ENCODE measurements at places on chromosomes 11 and 22.

DNA sequence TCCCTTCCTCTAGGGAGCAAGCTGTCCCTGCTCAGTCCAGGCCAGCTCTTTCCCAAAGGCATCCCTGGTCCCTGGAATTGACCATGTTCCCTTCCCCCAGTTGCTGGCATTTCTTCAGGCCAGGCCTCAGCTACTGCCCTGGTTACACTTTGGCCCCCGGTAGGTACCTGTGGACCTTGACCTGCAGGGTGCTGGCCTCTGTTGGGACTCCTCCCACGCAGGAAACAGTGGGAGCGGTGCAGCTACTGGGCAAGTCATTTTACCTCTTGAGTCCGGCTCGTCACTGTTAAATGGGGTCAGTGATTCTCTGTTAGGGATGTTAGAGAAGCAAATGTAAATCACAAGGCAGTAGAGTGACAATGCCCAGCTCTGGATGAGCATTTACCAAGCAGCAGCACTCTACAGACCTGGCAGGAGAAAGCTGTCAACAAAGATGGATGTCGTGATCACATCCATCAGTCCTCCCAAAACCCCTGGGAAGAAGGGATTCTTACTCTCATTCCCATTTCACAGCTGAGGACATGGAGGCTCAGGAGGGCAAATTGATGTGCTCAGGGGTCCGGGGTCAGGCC is 16.9 kb downstream of the MYO7A start:
- DNase-seq, result no peak

DNA sequence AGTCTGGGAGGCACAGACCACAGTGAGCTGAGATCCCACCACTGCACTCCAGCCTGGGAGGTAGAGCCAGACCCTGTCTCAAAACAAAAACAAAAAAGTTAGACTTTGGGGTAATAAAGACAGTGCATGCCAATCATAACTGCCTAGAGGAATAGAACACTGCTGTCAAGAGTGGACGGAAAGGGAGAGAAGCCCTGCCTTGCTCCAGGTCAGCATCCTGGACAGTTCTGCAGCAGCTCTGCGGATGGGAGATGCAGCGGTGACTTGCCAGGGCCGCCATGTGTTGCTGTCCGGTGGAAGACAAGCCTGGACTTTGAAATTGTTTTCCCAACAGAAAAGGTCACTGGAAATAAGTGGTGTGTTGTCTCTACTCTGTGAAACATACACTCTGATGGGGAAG is 618.2 kb downstream of the TBC1D22A start:
- DNase-seq, result no peak

DNA sequence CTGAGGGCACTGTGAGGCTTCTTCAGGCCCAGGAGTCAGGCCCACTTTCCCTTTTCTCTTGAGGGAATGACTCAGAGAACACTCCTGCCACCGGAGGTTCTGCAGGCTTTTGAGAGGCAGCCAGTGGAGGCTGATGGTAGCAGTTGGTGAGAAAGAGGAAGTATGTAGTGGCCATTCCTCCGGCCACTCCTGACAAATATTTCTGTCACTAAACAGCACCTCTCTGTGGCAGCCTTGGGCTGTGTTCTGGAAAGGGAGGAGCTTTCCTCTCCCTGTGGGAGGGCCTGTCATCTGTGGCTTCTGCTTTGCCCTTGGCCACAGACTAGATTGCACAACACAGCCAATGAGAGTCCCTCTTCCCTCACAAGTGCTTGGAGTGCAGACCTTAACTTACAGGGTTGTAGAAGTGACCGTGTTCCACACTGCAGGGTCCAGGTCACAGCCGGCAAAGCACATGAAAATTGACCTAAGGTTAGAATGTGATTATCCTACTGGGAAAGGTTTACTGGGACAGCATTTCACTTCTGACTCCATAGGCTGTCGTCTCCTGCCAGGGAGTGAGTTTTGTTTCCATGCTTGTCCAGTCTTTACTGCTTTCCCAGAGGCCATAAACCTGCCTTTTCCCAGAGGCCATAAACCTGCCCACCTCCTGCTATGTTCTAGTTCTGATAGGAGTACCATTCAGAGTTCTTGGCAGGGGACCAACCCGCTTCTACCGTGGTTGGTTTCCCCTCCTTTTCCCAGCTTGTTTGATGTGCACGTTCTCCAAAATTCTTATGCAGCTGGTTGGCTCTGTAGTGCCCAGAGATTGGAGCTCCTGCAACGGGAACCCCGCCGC is 33.3 kb downstream of the MARK2 start:
- DNase-seq, result peak; percentile 9

- DNase-seq, result no peak
These were observed 131.8 kb downstream of the UVRAG start for GRCh38 chr11:75946531-75947530.

GRCh38 chr11:82906236-82906635 is 4.7 kb downstream of the DDIAS start:
- DNase-seq, result no peak

GRCh38 chr11:117299351-117300282 is 8.5 kb downstream of the BACE1-AS start:
- DNase-seq, result no peak

GRCh38 chr22:28032861-28033260 is 113.8 kb upstream of the PITPNB start:
- no peak for DNase-seq

- no peak for DNase-seq
These were observed 11.3 kb downstream of the TMEM216 start for GRCh38 chr11:61403658-61404057.

GRCh38 chr11:61610905-61611304 is 30.0 kb upstream of the SYT7 start:
- DNase-seq, result no peak

DNA sequence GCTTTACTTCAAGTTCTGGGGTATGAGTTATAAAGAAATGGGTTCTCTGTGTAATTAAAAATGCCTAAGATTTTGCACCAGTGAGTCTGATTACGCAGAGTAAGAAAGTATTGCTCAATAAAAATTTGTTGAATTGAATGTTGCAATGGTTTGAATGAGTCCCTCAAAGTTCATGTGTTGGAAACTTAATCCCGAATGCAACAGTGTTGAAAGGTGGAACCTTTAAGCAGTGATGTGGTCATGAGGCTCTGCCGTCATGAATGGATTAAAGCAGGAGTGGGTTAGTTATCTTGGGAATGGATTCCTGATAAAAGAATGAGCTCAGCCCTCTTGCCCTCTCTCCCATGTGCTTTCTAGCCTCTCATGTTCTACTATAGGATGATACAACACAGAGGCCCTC is 52.6 kb upstream of the SESN3 start:
- DNase-seq, result no peak

DNA sequence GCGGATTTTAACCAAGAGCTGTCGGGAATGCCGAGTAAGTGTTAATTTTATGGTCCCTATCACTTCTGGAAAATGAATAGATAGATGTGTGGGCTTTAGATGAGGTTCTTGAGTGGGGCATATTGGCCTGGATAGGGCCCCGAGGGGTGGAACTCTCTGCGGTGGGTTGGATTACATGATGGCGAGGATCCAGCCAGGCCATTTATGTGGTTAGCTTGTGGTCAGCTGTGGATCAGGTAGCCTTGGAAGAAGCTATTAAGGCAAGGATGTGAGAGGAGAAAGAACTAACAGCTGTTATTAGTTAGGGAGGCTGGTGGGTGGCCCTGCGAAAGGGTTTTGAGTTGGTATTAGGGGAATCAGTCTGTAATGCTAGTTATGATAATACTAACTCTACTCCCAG is 268.4 kb downstream of the NELL1 start:
- DNase-seq, result no peak

DNA sequence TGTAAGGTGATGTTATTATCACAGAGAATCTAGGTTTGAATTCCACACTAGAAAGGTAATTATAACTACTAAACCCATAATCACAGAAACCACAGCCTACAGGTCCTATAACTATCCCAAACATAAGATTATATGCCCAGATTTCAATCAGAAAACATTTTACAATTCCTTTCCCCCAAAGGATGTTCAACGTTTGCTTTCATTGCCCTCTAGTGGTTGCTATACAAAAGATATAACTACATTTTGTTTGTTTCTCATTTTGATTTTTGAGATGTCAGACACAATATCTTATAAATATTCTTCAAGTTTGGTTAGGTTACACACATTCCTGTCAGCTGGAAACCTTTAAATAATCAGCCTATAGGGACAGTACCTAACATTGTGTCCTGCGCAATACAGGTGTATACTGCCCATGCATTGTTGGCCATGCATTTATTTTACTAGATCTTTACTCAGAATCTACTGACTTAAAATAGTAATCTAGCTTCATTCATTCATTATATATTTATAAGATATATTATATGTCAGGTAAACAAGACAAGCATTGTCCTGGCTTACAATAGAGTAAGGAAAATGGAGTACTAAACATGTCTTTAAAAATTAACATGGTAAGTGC is 530.5 kb upstream of the CCDC90B start:
- DNase-seq, result no peak

DNA sequence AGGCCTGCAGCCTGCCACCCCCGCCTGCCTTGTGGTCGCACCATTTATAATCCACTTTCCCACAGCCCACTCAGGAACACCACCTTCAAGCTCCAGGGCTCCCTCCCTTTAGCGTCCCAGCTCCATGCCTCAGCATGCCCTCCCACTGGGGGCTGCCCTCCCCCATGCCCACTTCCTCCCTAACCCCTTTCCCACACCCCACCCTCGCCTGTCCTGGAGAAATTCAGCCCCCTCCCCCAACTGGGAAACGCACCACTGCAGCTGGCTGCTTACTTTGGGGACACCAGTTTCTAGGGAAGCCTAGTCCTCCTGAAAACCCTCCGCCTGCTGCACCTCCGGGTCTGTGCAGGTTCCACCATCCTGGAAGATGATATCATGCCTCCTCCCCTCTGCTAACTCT is 3.4 kb upstream of the YPEL1 start:
- no peak for DNase-seq

DNA sequence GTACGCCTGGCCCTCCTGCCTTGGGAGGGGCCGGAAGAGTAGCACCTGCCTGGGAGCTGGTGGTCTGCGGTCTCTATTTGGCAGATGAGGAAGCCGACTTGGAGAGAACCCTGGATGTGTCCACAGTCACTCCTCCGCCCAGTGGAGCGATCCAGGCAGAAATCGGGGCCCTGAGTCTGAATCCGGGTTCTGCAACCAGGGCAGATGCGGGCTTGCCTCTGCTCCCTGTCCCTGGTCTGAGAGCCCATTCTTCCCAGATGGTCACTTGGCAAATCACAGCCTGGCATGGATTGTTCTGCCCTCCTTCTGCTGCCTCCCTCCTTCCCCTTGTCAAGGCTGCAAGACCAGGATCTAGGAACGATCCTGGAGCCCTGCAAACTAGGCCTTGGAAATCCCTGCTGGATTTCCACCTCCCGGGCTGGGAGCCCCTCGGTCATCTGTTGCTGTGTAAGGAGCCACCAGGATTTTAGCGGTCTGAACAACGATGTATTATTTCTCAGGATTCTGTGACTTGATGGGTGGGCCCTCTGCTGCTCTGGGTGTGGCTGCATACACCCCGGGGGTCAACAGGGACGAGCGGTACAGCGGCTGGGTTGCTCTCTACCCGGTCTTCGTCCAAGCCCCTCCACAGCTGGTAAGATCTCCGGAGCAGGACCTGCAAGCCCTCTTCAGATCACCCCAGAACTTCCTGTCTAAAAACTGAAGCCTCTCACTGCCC is 2.0 kb upstream of the ASCL2 start:
- no peak for DNase-seq

- DNase-seq, result no peak
These were observed 22.5 kb downstream of the CLPB start for GRCh38 chr11:72411623-72412419.

GRCh38 chr11:15835788-15836411 is 520.4 kb downstream of the SOX6 start:
- no peak for DNase-seq

GRCh38 chr22:39731881-39732555 is 161.5 kb downstream of the CACNA1I start:
- DNase-seq, result no peak

DNA sequence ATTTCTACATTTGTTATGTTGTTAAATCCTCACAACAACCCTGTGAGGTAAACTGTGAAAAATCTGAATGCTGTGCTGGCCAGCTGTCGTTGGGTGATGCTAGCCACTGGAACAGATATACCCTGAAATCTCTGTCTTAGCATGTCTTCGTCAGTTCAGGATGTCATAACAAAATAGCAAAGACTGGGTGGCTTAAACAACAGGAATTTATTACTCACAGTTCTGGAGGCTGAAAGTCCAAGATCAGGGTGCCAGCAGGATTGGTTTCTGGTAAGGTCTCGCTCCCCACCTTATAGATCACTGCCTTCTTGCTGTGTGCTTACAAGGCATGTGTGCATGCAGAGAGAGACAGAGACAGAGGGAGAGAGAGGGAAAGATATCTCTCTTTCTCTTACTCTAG is 211.7 kb downstream of the C11orf91 start:
- no peak for DNase-seq

DNA sequence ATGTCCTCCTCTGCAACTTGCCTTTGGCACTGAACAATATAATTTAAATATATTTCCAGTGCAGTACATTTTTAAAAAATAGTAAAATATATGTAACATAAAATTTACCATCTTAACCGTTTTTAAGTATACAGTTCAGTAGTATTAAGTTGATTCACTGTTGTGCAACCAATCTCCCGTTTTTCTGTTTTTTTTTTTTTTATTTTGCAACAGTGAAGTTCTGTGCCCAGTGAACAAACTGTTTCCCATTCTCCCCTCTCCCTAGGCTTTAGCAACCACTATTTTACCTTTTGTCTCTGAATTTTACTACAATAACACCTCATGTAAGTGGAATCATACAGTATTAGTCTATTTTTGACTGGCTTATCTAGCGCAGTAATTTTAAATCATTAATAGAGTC is 13.8 kb downstream of the PRRG4 start:
- no peak for DNase-seq

DNA sequence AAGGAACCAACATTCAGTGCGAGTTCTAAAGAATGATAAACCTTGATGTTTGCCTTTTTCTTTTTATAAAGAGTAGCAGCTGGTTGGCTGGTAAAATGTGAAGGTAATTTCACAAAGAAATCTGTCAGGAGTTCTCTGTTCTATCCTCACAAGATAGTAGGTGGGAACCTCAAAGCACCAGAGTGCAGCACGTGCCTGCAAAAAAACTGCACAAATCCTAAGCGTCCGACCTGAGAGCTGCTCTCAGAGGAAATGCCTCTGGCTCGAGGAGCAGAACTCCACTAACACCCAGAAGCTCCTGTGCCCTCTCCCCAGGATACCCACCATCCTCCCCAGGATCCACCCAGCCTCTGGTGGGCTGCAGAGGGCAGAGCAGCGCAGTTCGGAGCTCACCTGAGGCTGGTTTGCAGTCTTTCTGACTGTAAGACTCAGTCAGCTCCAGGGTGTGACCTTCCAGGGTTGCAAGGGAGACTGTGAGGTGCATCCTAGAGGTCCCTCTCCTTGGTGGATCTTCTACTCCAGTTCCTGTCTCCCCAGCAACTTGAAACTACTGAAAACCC is 23.5 kb downstream of the PRDM10 start:
- DNase-seq, result no peak

- no peak for DNase-seq
These were observed 21.6 kb upstream of the SPINDOC start for GRCh38 chr11:63791495-63792167.

DNA sequence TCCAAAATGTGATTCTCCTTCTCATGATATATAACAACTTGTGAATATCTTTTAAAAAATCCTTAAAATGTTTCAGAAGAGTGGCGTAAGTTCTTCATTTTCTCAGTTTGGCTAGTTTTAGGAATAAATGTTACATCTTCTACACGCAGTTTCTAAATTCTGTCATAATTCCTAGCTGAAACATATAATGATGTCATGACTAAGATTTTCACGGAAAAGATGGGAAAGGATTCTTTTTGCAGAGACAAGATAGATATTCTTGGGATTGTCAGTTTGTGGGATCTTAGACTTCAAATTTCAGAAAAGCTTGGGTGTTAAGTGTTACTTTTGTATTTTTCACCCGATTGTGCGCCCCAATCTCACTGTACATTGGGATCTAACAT is 1.7 kb downstream of the EED start:
- no peak for DNase-seq

- no peak for DNase-seq
These were observed 35.6 kb upstream of the TH start for GRCh38 chr11:2207212-2207611.

Data from effector memory CD4-positive, alpha-beta T cell (primary cell).